ENCODE measurements at places on chromosomes 3 and 15.
A peak's percentile ranks its signal among the peaks of the same experiment; 100 is the strongest.

DNA sequence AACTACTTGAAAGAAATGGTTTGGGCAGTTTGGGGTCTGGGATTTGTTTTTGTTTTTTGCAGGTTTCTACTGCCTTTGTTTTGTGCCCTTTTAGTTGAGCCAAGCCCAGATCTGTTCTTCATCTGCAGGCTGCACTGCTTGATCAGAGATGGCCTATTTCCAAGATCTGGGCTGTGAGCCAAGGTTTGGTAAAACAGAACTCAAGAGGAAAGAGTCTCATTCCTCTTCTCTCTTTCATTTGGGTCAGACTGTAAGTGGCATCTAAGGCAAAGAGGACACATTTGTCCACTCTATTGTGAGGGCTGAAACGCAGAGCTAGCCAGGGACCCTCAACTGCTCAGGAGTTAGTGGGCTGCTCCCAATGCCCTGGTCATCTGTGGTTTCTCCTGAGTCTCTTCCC lies 104.4 kb upstream of the UBE3A start:
- peak; percentile 16 for DNase-seq

DNA sequence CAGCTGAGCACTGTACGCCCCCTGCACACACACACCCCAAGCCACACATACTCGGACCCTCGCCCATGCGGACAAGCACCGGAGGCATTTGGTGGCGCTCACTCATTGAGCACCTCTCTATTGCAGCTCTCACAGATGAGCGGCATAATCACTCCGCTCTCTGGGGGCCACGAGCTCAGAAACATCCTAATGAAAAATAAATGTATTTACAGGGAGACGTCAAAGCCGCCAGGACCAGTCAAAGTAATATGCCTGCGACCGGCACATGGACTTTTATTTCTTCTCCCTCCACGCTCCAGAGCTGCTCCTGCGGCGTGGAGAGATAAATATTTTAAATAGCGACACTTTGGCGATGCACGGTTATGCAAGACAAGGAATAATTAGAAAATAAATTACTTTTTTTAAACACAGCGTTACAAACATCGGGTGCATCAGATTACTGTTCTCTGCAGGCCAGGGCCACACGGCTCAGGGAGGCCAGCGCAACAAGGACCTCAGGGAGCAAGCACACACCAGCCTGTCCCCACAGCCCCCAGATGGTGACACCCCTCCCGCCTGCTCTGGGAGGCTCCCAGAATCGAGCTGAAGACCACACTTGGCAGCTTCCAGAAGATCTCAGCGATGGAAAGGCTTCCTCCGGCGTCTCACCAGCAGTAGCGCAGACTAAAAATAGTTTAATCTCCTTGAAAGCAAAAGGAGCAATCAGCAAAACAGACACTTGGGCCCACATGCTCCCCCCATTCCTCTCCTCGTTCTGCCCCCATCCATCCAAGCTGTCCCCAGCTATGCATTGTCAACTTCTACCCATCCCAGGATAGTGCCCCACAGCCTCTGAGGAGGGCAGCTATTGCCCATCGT lies 48.0 kb downstream of the CACNA2D2 start:
- no peak for DNase-seq

GRCh38 chr3:99509224-99509623 lies 129.2 kb upstream of the COL8A1 start:
- no peak for DNase-seq

DNA sequence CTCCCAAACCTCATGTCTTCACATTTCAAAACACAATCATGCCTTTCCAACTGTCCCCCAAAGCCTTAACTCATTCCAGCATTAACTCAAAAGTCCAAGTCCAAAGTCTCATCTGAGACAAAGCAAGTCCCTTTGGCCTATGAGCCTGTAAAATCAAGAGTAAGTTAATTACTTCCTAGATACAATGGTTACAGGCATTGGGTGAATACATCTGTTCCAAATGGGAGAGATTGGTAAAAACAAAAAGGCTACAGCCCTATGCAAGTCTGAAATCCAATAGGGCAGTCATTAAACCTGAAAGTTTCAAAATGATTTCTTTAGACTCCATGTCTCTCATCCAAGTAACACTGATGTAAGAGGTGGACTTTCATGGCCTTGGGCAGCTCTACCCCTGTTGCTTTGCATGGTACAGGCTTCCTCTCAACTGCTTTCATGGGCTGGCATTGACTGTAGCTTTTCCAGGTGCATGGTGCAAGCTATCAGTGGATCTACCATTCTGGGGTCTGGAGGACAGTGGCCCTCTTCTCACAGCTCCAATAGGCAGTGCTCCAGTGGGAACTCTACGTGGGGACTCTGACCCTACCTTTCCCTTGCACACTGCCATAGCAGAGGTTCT lies 55.0 kb upstream of the PLSCR4 start:
- DNase-seq: no peak

DNA sequence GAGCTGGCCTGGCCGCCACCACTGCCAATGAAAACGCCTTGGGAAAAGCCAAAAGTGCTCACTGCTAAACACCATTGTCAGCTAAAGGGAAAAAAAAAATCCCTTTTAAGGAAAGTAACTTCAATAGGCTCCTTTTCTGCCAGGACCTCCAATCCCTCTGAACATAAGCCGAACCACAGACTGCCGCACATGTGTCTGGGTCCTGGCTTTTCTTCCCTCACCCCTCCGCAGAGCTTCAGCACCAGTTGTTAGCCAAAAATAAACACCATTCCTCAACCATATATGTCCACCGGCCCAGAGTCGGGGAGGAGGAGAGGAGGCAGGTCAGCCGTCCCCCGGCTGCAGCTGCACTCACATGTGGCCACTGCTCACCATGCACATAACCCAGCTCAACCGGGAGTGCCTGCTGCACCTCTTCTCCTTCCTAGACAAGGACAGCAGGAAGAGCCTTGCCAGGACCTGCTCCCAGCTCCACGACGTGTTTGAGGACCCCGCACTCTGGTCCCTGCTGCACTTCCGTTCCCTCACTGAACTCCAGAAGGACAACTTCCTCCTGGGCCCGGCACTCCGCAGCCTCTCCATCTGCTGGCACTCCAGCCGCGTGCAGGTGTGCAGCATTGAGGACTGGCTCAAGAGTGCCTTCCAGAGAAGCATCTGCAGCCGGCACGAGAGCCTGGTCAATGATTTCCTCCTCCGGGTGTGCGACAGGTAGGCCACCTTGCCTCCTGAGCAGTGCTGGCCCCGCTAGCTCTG lies at the start of gene FBXL22:
FBXL22 (plus strand) TSS at position 350 of the 753 bp plus-strand sequence; CDS start at position 356, 6 bp downstream.
- no peak for DNase-seq

- DNase-seq: no peak
These were observed 394.5 kb downstream of the MECOM start for GRCh38 chr3:169269005-169269404.

DNA sequence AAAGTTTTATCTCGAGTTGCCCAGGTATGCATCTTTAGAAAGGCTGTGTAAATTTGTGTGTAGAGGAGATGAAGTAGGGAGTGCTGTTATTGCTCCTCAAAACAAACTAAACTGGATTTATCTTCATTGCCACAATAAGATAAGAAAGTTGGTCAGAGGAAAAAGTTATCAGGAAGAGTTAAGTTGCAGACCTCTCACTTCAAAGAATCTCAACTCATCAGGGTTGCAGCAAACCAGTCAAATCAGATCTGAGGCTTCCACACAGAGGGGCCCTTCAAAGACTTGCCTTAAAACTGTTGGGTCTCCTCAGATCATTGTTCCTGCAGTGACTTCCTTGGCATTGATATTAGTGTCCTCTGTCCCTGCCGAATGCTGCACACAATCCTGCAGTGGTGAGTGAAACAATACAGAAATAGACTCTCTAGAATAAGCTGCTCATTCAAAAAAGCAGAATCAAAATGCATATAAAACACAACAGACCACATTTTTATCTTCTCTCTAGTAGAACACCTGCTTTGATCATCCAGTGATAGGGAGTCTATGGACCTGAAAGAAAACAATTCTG lies 191.2 kb upstream of the CBLB start:
- DNase-seq: no peak

DNA sequence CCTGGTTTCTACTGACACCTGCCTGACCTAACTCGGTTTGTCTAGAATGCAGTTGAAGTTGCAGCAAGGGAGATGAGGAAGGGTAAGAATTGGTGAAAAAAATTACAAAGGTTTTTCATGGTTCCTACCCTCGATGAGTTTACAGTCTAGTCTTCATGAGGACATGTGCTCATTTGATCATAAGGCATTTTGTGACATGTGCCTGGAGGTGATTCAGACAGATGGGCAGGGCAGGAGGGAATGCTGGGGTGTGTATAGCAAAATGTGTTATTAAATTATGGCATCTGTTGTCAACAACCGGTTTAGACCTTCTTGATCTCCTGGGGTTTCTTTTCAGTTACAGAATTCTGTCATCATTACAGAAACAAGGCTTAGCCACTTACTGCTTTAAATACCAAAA lies 101.2 kb downstream of the CACNA1D start:
- no peak for DNase-seq

DNA sequence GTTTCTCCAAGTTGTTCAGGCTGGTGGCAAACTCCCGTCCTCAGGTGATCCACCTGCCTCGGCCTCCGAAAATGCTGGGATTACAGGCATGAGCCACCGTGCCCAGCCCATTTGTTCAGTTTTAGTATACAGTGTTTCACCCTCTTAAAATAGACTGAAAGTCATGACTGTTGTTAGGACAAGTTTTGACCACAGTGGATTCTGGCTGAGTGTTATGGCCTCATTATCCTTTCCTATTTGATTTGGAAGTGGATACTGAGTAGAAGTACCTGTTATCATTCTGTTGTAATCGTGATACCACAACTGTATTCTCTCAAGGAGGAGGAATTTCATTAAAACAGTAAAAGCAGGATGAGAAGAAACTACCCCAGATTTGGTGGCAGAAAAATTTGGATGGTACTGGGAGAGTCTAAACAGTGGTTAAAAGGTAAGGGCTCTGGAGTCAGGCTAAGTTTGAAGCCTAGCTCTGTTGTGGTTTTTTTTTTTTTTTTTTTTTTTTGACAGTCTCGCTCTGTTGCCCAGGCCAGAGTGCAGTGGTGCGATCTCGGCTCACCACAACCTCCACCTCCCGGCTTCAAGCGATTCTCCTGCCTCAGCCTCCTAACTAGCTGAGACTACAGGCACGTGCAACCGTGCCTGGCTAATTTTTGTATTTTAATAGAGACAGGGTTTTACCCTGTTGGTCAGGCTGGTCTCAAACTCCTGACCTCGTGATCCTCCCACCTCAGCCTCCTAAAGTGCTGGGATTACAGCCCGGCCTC lies 2.6 kb downstream of the MAP2K1 start:
- no peak for DNase-seq

GRCh38 chr3:125428216-125428830 lies 53.2 kb upstream of the ZNF148 start:
- no peak for DNase-seq

- DNase-seq: no peak
These were observed 46.4 kb downstream of the KCNAB1 start for GRCh38 chr3:156166808-156167207.
